ENCODE measurements at places on chromosomes 7 and 10.

- no peak for DNase-seq
Observed at GRCh38 chr10:30671026-30671616, 41.6 kb upstream of the LYZL2 start.

DNA sequence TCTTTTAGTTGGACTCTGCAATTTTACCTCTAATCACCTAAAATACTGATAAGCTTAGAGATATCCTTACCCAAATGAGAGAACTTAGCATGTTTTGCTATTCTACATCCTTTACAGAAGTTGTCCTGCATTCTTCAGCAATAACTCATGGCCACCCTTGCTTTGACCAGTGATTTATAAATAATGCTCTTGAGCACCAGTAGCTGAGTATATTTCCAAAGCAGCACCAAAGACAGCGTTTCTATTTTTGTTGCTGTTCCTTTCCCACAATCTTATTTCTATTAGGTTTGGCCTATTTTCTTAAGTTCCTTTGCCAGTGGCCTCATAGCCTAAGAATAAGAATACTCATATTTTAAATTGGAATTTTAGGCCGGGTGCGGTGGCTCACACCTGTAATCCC is 15.0 kb downstream of the ARPC1A start:
- no peak for DNase-seq

GRCh38 chr10:16674147-16674703 is 143.0 kb downstream of the RSU1 start:
- no peak for DNase-seq

DNA sequence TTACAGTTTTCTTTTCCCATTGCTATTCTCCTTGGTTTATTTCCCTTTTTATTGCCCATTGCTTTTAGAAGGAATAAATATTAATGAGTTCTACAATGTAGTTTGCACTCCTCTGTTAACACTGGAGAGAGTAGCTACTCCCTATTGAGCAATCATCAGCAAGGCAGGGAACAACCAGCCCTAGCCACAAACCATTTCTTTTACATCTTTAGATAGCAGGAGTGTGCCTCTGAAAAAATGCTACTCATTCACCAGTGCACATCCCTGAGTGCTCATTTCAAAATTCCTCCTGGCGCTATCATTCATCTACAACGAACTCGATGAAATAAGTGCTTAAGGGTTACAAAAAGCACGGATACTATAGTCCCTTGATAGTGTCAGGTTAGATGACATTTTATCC is 252.9 kb downstream of the THSD7A start:
- DNase-seq = no peak

DNA sequence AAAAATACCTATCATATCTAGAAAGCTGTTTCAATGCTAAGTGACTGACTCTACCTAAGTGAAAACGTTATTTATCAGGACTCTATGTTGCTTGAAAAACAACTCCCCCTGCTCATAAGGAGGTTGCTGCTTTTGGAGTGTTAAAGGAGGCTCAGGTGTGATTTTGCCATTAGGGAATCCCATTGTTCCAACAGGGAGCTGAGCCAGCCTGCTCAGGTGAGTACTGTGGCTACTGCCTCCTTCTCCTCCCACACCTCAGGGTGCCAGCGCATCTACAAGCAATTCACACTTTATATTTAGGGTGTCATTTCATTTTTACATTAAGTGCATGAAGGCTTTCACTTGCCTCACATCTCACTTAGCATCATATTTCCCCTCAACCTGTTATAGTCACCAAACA is 84.7 kb downstream of the SEM1 start:
- no peak for DNase-seq

DNA sequence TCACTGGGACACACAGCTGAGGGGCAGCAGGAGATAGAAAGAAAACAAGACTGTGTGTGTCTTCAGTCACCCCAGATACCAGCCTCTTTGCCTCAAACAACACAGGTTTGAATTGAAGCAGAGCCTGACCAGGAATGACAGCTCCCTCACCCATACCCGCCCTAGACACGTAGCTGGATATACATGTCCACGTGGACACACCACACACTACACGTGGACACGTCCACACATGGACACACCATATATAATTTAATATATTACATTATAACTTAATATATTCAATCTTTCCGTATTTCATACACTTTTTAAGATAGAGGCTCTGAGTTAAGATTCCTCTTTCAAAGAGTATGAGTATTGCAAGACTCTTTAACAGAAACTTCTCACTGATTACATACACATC is 11.3 kb downstream of the GDF2 start:
- no peak for DNase-seq

DNA sequence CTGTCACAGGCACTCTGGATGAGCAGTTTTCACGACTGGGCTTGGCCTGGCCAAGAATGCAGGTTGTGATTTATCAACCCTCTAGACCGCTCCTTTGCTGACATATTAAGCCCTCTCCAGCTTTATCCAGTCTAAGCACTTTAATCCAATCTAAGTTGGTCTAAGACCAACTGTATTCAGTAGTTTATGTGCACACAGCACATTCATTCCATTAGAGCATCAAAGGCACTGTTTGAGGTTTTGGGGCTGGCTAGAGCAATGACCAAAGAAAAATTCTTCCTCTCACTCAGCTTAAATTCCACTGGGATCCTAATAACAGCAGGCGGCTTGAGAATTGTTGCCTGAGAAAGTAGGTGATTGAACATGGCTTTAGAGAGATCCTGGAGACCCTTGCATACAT is 176.0 kb upstream of the INSYN2A start:
- no peak for DNase-seq

DNA sequence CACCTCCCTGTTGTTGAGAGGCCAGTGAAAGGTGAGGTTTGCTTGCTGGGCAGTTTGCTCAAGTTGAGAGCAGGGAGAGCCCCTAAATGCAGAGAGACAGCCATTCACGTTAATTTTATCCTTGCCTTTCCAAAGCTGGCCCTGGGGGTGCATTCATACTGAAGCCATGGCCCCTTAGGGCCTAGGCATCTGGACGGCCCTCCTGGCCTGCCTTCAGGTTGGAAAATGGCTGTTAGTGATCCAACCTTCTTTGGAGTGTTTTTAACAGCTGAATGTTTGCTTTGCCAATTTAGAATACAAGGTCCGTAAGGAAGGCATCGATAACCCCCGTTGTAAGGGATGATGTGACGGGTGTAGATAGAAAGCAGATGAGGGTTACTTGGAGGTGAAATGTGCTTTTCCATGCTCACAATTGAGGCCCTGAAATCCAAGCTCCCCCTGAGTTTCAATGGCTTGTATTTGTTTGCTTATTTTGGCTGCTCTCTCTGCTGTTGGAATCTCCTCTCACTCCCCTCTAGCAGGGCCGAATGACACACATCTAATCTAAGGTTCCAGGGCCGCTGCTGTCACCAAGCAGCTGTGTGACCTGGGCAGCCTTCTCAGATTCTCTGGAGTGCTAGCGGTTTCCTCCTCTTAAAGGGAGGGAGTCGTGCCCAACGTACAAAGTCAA is 171.6 kb upstream of the MKI67 start:
- DNase-seq = no peak

DNA sequence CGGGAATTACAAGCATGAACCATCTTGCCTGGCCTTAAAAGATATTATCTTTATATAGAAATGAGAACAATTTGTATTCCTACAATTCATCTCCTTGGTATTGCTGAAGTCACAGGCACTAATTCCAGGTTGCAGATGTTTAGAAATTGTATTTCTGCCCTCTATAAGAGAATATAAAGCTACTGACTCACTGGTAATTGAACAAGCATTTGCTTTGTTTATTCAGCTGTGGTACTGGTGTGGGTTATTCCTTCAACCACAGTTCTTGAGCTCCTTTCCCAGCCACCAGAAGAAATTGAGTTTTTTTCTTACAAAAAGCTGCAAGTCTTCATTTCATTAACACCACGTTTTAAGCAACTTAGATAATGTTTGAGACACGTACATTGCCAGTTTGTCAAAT is 29.0 kb upstream of the MPP7 start:
- no peak for DNase-seq

GRCh38 chr10:7788639-7789286 is 786 bp downstream of the ATP5F1C start:
- DNase-seq = no peak

GRCh38 chr7:148382596-148382995 is 208.0 kb upstream of the C7orf33 start:
- DNase-seq = no peak

- no peak for DNase-seq
Observed at GRCh38 chr7:135929249-135929648, 47.9 kb downstream of the MTPN start.

- no peak for DNase-seq
Observed at GRCh38 chr7:80984619-80985018, 65.8 kb upstream of the SEMA3C start.

Measured in activated T-helper 1 cell treated with Interleukin-2 at 50 U/mL for 16 hours (primary cell).